GM04504 (cell line): ENCODE measurements at places on chromosomes 16 and 17.

- DNase-seq, result no peak
These were observed 51.7 kb downstream of the WNT3 start for GRCh38 chr17:46766493-46767491.

DNA sequence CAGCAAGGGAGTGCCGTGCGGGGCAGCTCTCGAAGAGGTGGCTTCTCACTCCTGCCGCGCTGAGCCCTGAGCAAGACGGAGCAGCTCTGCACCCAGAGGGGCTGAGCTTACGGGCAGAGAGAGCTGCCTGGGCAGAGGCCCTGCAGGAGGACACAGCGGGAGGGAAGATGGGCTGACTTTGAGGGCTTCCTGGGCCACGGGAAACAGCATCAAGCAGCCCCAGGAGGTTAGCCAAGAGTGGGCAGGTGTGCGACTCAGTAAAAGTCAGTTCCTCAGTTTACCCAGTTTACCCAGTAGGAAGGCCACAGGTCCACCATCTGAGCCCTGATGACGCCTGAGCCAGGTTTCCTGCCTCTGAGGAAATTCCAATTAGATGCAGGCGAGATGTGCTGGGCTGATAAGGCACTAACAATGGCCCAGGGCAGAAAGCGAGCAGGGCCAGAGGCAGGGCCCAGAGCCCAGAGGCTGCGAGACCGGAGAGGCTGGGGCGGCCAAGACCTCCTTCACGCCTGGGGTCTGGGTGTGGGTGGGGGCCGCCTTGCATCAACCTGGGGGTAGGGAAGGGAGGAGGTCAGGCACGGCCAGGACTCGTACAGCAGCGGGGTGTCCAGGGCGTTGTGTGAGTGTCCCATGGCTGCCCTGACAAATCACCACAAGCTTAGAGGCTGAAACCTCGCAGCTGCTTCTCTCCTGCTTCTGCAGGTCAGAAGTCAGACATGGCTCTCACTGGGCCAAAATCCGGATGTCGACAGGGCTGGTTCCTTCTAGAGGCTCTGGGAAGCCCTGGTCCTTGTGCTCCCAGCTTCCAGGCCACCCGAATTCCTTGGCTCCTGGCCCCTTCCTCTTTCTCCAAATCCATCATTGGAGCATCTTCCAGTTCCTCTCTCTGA is 32.0 kb upstream of the CIBAR2 start:
- no peak for DNase-seq

- DNase-seq, result no peak
These were observed 1.2 kb downstream of the DEF8 start for GRCh38 chr16:89949756-89950155.

DNA sequence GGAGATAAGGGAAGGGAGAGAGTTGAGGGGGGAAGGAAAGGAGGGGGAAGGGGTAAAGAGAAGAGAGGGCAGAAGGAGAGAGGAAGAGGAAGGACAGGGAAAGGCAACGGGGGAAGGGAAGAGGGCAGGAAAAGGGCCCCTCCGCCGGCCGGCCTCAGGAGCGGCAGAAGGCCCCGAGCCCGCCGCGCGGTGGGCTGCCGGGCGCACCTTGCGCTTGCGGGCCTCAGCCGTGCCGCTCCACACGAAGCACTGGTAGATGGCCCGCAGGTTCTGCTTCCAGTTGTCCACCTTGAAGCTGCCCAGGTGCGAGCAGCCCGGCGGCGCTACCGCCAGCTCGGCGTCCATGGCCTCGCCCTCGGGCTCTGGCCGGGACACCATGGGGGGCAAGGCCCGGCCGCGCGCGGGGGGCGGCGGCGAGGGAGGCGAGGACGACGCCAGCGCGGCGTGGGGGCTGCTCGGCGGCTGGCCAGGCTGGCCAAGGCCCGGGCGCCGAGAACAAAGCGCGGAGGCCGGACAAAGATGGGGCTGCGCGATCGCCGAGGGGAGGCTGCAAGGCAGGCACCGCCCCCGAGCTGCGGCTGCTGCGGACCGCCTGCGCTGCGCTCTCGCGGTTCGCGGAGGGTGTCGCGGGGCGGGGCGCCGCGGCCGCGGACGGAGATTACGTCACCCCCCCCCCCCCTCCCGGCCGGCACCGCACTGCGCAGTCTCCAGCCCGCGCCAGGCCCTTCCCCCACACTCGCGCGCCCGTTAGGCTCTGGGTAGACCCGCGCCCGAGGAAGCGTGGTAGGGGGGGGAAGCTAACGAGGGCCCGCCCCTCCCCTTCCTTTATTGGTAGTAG is at the start of gene USP22:
USP22 (minus strand) TSS at position 554 of the 838 bp plus-strand sequence; CDS start at position 378, 176 bp downstream.
- no peak for DNase-seq

- DNase-seq, result no peak
These were observed 27.0 kb downstream of the MYO1D start for GRCh38 chr17:32849879-32850278.

- no peak for DNase-seq
These were observed 83.3 kb upstream of the ZKSCAN2 start for GRCh38 chr16:25340973-25341372.

DNA sequence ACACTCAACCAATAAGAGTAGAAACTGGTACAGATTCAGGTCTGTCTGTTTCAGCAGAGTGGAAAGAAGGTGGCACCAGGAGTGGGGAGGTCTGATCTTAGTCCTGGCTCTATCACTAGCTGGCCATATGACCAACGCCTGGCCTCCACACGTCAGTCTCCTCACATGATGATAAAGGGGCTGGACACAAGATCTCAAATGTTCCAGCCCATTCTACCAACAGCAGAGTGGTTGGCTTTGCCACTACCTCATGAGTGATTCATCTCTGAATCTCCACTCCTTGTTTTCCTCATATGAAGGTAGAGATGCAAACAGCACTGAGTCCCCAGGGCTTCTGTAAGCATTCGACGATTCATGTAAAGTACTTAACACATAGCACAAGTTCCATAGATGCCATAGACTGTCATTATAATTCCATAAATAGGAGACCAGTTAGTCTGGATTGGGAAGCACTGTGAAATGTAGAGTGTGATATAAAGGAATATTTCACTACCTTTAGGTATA is 281.9 kb upstream of the ASIC2 start:
- no peak for DNase-seq

DNA sequence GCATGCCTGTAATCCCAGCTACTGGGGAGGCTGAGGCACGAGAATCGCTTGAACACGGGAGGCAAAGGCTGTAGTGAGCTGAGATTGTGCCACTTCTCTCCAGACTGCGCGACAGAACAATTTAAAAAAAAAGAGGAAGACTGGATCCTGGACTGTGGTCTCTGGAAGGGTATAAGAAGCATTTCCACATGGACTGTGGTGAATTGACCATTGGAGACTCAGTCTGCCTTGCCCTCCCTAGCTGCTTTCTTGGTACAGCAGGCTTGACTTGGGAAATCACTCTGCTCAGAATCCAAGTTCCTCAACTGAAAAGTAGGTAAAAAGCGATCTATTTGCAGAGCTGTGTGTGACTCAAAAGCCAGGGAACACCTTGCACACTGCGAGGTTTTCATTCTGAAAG is 1.0 kb upstream of the MGRN1 start:
- no peak for DNase-seq

GRCh38 chr17:10328971-10329923 is 43.6 kb downstream of the MYH13 start:
- no peak for DNase-seq

GRCh38 chr17:79942011-79942405 is 93.7 kb downstream of the TBC1D16 start:
- DNase-seq, result no peak

GRCh38 chr17:7367083-7367482 is 12.1 kb downstream of the TMEM95 start:
- DNase-seq, result no peak

GRCh38 chr17:44287651-44288050 is 19.7 kb upstream of the SLC4A1 start:
- no peak for DNase-seq

DNA sequence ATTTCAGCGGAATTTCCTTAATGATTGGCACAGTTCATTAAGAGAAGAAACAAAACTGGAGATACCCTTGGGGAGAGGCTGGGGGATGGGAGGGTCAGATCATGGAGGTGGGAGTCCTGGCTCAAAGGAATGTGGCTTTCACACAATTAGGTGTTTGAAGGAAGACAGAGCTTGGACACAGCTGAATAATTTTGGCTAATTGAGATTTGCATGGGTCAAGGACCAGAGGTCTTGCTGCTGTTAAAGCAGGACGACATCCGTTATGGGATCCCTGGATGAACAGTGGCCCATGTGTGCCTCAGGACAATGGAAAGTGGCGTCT is 160.3 kb downstream of the HS3ST3B1 start:
- DNase-seq, result no peak

- no peak for DNase-seq
These were observed 138.1 kb downstream of the SHISA9 start for GRCh38 chr16:13039526-13039925.

DNA sequence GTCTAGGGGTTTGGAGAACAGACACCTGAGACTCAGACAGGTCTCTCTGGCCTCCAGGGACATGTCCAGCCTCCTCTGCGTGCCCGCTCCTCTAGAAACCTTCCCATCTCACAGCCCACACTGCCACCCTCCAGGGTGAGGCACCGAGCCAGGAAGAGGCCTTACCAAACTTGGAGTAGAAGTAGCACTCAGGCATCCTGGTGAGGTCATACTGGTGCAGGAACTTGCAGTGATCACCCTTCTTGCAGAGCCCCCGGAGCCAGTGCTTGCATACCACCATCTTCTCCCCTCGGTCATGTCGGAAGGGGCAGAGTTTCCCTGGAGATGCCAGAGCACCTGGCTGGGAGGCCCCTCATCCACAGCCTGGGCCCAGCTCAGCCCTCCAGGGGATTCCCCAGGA is 4.2 kb downstream of the CPSF4L start:
- no peak for DNase-seq

DNA sequence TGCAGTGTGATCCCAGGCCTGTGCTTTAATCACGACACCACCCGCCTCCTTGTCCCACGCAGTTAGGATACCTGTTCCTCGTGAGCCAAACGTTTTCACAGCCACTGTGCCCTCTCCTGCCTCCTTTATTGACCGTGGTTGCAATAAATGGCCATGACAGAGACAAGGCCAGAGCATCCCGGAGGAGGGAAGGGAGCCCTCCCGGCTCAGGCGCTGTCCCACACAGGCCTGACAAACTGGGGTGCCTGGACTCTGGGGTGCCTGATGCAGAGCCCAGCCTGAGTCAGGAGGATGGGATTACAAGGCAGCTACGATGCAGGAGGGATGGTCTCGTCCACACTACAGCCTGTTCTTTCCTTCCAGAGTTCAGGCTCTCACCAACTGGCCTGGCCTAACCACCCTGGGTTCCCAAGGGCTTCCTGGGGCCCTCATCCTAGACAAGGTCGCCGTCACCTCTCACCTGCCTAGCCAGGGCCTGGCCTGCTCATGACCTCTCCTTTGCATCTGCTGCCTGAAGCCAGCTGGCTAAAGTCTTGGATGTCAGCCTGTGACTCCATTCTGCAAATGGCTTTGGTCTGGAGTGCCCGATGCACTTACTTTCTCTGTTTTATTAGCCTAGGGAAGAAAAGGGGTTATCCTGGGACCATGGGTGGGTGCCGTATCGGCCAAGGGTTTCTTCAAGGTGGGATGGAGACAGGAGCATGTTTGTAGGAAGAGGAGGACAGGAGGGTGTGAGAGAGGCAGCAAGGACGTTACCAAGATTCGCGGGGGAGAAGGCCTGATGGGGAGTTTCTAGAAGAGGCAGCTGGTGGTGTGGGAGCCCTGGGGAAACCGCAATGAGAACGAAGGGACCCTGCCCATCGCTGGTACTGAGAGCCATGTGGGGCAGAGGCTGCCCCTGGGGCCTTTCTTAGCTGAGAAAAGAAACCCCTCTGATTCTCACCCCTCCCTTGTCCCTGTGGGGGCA is 234.3 kb upstream of the TNRC6C start:
- DNase-seq, result no peak

- no peak for DNase-seq
These were observed 38.6 kb downstream of the NEUROD2 start for GRCh38 chr17:39569126-39569525.

GRCh38 chr17:61574542-61575351 is 16.3 kb downstream of the NACA2 start:
- DNase-seq, result no peak

GRCh38 chr17:70535986-70536385 is 366.7 kb downstream of the KCNJ2 start:
- DNase-seq, result no peak

DNA sequence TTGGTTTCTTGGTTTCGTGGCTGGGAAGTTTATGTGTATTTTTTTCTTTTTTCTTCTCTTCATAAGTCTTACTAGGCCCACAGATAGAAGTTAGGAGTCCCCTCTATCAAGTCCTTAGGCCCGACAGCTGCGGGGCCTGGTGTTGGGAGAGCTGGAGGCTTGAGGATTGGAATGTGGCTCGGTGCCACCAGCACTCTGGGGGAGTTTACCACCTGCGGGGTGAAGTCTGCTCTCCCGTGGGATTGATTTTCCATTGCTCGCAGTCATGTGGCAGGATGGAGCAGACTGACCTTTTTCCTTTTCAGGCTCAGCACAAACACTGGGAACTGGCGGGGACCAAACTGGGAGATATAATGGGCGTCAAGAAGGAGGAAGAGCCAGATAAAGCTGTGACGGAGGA is 7.5 kb downstream of the DHX38 start:
- no peak for DNase-seq

DNA sequence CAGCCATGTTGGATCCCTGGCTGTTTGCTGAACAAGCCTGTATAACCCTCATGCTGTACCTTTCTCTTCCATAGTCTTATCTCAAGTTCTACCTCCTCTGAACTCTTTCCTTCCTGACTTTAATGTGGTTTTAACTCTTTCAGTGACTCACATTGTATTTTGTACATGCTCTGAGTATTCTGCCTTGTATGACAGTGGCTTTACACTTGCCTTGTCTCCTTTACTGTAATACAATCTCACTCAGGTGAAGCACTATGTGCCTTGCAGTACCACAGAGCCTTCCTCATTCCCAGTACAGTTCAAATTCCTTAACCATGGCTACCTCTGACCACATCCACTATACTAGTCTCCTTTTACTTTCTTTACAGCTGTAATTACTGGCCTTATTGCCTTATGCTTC is 14.1 kb downstream of the PSMD11 start:
- no peak for DNase-seq

DNA sequence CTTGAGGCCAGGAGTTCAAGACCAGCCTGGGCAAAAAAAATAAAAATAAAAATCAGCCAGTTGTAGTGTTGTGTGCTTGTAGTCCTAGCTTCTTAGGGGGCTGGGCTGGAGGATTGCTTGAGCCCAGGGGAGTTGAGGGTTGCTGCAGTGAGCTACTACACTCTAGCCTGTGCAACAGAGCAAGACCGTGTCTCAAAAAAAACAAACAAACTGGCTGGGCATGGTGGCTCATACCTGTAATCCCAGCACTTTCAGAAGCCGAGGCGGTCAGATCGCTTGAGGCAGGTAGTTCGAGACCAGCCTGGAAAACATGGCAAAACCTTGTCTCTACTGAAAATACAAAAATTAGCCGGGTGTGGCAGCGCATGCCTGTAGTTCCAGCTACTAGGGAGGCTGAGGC is 4.9 kb upstream of the UBALD2 start:
- no peak for DNase-seq

GRCh38 chr17:74430706-74431567 is 951 bp upstream of the GPRC5C start:
- no peak for DNase-seq

DNA sequence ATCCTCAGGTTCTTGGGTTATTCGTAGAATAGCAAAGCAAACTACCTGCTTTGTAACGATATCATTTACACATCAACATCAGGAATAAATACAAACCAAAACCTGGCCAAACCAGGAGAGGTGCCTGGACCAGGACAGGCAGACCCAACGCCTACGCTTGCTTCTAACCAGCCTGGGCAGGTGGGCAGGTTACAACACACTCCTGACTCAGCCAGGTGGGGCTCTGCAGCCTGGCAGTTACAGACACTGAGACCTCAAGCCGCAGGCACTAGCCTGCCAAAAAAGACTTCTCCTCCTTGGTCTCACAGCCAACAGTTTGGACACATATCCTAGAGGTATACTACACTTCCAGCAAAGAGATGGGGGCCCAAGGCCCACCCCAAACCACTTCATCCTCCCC is 14.0 kb downstream of the ANKRD11 start:
- no peak for DNase-seq

- DNase-seq, result no peak
These were observed 3.0 kb upstream of the MGAT5B start for GRCh38 chr17:76865174-76865573.
